T-cell (primary cell): ENCODE measurements at places on chromosomes 3 and 15. TPM values are rescaled to one million over a fixed set of nuclear protein-coding genes. Genes with fewer than 3 reads are reported as not detected.

Gene SLC12A1
- total RNA-seq = not detected

Gene ATP13A4
- 2.4 TPM for total RNA-seq

DNA sequence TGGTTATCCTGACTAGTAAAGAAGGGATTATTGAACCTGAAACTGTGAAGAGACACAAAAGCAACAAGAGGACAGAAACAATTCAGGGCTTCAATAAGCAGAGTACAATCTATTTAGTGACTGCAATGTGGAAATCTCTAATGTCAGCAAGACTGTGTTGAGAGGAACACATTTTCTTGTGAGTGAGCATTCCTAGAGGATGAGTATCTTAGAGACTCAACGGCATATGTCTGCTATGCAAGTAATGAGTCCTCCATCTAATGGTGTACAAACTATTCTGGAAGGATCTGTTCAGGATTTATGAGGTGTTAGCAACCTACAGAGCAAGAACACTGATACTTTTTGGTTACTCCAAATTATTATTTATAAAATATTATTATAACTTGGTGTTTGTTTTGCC, 226.5 kb upstream of the NDN start:
- DNase-seq = no peak
- no peaks in the 10 kb centered on the region for H3K27me3 ChIP-seq
- H3K36me3 ChIP-seq = no peaks in the 10 kb centered on the region
- H3K4me3 ChIP-seq = no peak overlapping the region
- H3K4me1 ChIP-seq = no peaks in the 10 kb centered on the region

- H3K4me1 ChIP-seq = no peaks in the 10 kb centered on the region
- H3K36me3 ChIP-seq = no peaks in the 10 kb centered on the region
- H3K4me3 ChIP-seq = no peak overlapping the region
- peaks cover 10% of the 10 kb centered on the region for H3K27me3 ChIP-seq
- H3K27ac ChIP-seq = no peak overlapping the region
Measured at GRCh38 chr3:57080171-57080570, 19.7 kb downstream of the SPATA12 start.

- no peaks in the 10 kb centered on the region for H3K36me3 ChIP-seq
- no peaks in the 10 kb centered on the region for H3K27me3 ChIP-seq
- no peak overlapping the region for H3K27ac ChIP-seq
- no peaks in the 10 kb centered on the region for H3K4me1 ChIP-seq
Measured at GRCh38 chr3:19769694-19770093, 164.3 kb downstream of the EFHB start.

GRCh38 chr3:104750581-104750980, 616.1 kb upstream of the ALCAM start:
- H3K27ac ChIP-seq = no peak overlapping the region
- H3K27me3 ChIP-seq = no peaks in the 10 kb centered on the region
- H3K36me3 ChIP-seq = no peaks in the 10 kb centered on the region
- no peak for DNase-seq
- H3K4me1 ChIP-seq = no peaks in the 10 kb centered on the region

DNA sequence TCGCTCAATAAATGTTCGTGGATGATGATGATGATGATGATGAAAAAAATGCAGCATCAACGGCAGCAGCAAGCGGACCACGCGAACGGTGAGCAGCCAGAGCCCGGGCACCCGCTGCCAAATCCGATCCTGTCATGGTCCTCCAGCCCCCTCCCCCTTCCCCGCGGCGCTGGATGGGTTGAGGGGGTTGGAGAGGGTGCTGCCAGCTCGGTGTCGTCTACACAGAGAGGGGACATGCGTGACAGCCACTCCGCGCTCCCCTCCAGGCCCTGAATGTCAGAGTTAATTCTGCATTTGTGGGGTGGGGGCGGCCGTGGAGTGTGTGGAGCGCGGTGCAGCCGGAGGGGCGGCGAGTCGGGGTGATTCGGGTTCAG, 722 bp downstream of the CACNA1D start:
- no peak overlapping the region for H3K27ac ChIP-seq
- DNase-seq = no peak
- no peaks in the 10 kb centered on the region for H3K36me3 ChIP-seq
- H3K4me1 ChIP-seq = peaks cover 14% of the 10 kb centered on the region

GRCh38 chr15:100824211-100824610, 55.4 kb upstream of the ALDH1A3 start:
- no peaks in the 10 kb centered on the region for H3K36me3 ChIP-seq
- no peaks in the 10 kb centered on the region for H3K4me1 ChIP-seq
- H3K4me3 ChIP-seq = no peak overlapping the region
- no peak overlapping the region for H3K27ac ChIP-seq
